Left renal pelvis (tissue), 4 donors: ENCODE measurements at places on chromosomes 3 and 15.

DNA sequence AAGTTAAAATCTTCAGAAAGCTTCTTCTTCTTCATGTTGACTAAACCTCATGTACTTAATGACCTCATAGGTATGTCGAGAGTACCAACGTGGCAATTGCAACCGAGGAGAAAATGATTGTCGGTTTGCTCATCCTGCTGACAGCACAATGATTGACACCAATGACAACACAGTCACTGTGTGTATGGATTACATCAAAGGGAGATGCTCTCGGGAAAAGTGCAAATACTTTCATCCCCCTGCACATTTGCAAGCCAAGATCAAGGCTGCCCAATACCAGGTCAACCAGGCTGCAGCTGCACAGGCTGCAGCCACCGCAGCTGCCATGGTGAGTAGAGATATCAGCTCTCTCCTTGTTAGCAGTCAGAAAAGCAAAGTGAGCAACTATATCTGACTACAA is 176.5 kb downstream of the MBNL1 start:
- DNase-seq = no peak

DNA sequence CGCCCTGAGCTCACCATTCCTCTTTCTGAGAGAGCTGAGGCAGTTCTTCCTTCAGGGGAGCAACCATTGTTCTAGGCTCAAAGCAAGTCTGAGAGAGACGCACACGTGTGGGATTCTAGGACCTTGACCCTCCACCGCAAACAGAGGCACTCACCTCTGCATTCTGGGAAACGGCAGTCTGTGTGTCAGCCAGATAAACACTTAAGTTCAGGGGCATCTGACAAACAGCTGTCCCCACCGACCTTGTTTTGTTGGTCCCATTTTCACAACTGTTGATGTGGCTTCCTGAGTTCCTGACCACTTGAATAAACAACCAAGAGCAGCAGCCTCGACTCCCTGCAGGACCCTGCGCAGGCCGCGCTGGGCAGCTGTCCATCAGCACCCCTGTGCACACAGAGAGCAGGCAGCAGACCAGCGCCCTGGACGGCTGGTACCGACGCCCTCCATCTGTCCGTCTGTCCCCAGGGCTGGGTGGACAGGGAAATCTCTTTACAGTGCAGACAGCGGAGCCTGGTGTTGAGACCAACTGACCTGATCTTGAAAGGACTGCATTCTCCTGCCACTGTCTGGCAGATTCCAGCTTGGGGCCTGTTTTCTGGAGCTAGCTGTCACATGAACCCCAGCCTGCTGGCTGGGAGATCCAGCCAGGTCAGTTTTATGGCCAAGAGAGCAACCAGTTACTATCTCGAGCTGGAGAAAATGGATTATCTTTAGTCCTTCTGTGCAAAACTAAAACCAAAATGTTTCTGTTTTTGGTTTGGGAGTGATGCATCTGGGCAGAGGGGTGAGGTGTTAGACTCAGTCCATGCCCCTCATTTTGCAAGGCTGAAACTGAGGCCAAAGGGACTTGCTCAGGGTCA is 64.2 kb downstream of the FAM43A start:
- no peak for DNase-seq

GRCh38 chr3:47635536-47635935 is 56.9 kb upstream of the CSPG5 start:
- DNase-seq = no peak

- no peak for DNase-seq
Measured at GRCh38 chr3:16315623-16316022, 50.6 kb downstream of the OXNAD1 start.

DNA sequence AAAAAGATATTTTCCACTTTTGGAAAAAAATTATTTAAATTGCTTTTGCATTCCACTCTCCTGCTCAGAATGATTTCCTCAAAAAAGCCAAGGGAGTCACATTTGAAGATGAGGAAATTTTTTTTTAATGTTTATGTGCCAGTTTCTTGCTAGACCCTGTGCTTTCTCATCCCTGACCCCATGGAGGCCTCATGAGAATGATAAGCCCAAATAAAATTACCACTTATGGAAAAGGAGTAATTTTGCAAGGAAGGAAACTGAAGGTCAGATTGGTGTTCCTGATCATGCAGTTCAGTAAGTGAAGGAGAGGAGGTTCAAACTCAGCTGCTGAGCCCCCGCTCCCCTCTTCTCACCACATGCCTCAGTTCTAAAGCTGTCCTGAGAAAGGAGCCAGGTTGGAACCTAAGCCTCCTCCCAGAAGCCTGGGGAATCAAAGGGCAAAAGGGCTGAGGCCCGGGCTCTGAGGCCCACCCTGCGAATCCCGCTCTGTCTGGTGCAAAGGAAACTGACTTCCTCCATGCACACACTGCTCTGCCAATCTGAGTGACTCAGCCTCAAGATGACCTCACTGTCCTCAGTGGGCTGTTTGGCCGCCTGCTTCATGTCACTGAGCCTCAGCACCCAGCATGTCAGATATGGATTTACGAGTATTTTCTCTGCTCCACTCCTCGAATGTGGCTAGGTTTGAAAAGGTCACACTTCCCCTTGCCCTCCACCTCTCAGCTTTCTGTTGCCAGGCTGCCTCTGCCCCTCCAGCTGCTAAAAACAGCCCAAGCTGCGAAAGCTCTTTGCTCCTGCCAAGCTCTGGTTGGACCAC is 56.9 kb upstream of the FLNB start:
- DNase-seq = no peak

GRCh38 chr3:9301091-9301490 is 51.6 kb upstream of the SRGAP3 start:
- DNase-seq = no peak

GRCh38 chr3:195407531-195408409 is 35.0 kb downstream of the ACAP2 start:
- DNase-seq = no peak

- no peak for DNase-seq
Measured at GRCh38 chr3:149703466-149703865, 45.6 kb upstream of the WWTR1 start.

DNA sequence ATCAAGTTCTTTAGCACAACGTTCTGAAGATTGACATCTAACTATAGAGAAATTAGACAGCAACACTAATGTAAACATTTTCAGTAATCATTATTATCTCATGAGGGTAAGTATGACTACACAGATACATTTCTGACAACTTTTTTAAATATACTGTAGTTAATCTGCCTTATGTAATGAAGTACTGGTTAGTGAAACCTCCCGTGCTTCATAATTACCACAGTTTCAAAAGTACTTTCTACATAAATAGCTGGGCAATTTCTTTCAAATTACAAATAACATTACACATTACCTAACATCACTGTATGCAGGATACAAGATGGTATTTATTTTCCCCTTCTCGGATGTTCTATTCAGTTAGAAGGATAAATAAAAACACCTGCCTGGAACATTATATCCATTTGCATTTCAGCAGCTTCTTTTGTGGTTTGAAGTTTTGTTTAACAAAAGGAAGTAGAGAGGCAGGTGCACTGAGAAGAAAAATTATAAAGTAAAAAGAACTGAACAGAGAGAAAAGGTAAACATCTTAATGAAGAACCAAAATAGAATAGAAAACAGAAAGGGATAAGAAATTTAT is 1241.5 kb upstream of the GBE1 start:
- no peak for DNase-seq

DNA sequence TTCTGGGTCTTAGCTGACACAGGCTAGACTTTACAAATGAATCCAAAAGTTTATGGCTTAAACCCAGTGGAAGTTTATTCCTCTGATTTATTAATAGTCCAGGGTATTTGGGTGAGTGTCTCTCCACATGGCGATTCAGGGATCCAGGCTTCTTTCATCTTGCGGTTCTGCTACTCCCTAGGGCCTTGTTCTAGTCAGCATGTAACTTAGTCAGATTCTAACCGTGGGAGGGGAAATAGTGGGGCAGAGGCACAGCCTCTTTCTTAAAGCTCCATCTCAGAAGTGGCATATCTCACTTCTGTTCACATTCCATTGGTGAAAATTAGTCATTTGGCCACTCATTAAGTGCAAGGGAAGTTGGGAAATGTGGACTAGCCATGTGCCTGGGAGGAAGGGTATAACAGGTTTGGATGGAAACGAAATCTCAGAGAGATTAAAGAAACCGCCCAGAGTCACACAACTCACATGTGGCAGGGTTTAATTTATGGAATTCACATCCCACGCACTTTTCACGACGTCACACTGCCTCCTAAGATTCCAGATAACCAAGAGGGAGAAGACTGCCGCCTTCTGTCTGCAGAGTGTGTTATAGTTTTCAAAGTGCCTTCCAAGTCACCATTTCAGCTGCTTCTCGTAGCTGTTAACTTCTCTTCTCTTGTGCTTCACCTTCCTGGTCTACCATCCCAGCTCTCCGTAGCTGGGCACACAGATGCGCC is 11.4 kb upstream of the RASGRF1 start:
- DNase-seq = no peak

GRCh38 chr3:152047465-152047864 is 174.0 kb downstream of the SUCNR1 start:
- no peak for DNase-seq

GRCh38 chr15:41583795-41584194 is 24.8 kb downstream of the TYRO3 start:
- DNase-seq = no peak

GRCh38 chr3:49647741-49648140 is 26.4 kb upstream of the APEH start:
- DNase-seq = no peak

DNA sequence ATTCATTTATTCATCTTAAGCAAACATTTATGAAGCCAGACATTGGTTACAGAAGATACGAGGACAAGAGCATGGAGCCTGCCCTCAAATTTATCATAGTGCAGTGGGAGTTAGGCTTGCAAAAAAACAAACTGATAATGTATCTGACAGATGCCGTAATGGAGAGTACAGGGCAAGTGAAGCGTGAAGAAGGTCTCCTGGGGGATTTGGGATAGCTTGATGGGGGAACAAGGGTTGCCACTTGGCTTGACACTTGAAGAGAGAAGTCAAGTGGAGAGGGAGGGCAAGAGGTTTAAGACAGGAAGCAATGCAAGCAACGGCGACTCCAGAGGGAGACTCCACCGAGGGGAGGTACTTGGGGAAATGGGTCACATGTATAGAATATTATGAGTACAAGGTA is 129.3 kb downstream of the SSR3 start:
- DNase-seq = no peak

- no peak for DNase-seq
Measured at GRCh38 chr3:78026318-78026828, 986.5 kb downstream of the ROBO2 start.

GRCh38 chr3:72141264-72141663 is 356.3 kb upstream of the PROK2 start:
- DNase-seq = no peak

DNA sequence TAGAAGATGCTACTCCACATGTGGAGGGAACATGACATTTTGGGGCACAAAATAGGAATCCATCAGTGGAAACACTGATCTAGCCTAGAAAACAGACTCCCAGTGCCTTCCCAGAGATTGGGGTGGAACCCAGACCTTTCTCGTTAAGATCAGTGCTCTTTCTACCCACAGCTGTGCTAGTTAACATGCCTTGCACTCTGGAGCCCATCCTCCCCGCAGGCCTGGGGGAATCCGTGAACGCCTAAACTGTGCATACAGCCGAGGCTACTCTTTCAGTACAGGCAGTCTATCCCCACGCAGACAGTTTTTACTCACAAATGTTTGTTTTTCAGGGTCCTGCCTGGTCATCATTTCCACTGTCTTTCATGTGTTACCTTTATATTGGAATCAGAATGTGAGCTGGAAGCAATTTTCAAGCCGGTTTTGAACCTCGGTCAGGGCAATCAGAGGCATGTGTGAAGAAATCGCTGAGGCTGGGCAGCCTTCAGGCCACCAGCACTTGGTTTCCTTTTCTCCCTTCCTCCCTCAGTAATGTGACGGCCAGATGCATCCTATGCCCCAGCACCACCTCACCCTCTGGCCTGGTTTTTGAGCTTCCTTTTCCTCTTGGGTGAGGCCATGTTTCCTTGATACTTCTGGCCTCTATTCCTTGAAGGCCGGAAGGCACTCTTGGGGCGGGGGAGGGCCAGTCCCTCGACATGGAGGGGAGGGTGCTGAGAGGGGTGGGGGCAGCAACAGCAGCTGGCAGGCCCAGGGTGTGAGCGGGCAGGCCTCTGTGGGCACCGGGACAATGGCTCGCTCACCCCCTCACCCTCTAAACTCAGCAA is 123.6 kb upstream of the GALNT15 start:
- DNase-seq = no peak

GRCh38 chr15:45156744-45157455 is 27.1 kb downstream of the DUOX1 start:
- DNase-seq = no peak

- DNase-seq = no peak
Measured at GRCh38 chr15:62209821-62210220, 44.7 kb upstream of the C2CD4B start.

DNA sequence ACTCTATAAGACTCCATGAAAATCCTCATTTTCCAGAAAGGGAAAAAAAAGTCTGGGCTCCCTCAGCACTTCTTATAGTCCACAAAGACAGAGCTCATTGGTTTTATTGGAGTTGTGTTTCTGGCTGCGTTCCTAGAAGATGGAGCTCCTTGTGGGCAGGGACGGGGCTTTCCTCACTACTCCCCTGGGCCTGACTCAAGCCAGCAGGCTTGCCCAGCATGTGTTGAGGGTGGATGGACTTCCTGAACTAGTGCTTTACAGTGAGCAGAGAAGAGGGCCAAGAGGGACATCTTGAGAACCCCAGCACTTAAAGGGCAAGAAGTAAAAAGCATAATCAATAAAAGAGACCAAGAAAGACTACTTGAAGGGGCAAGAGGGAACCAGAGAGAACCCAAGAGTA is 43.2 kb upstream of the EPHB1 start:
- no peak for DNase-seq

- DNase-seq = no peak
Measured at GRCh38 chr3:115348951-115349745, 202.1 kb upstream of the ZBTB20 start.

DNA sequence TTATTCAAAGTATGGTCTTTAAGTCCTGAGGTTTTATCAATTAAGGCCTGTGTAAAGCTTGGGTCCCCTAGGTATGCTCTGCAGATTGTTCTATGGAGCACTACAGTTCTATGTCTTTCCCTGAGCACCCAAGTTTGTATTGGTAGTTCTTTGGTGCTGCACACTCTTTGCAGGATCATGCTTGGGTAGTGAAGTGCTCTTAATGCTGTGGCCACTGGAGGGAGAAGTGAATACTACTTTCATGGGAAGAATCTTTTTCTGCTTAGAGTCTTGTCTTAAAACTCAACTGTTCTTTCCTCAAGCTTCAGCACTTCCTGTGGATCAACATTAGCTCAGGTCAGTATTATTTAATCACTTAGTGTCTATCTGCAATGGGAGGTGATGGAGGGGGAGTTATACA is 93.6 kb upstream of the CFAP20DC start:
- DNase-seq = no peak

DNA sequence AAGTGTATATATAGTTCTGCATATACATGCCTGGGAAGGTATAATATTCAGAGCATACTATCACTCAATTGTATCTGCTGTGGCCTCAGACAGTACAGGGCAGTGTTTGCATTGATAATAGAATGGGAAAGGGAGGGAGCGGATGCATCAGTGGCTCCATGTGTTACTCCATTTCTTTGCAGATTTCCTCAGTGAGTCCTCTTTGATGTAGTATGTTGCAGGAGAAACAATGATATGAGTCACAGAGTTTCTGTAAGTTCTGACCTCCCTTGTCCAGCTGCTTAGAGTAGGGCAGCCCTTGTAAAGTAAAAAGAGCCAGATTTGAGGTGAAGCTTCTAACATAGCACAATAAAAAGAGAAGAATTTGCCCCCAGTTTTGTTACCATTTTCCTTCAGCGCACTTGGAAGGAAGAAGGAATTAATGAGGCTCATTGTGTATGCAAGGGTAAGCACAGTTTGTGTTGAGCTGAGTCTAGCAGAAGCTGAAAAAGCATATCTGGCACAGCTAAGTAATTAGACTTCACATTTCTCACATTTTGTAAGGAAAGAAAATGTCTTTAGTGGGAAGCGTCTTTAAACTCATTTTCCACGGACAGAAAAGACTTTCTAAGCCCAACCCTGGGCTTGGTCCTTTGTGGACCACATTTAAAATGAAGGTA is 555.8 kb upstream of the IL12A start:
- DNase-seq = no peak
